Activated CD8-positive, alpha-beta memory T cell treated with anti-CD3 and anti-CD28 coated beads, Interleukin-2, amount 10 ng/mL, durations not matched to agents 7 days and 5 days (primary cell): ENCODE measurements at places on chromosomes 3 and 15. TPM values are rescaled to one million over a fixed set of nuclear protein-coding genes. Genes with fewer than 3 reads are reported as not detected.

CXCR6 gene
- total RNA-seq: 109 TPM

PDZRN3 gene
- total RNA-seq: not detected

STRIT1 gene
- not detected for total RNA-seq

SI gene
- total RNA-seq: not detected

EPHA3 gene
- total RNA-seq: not detected

DNA sequence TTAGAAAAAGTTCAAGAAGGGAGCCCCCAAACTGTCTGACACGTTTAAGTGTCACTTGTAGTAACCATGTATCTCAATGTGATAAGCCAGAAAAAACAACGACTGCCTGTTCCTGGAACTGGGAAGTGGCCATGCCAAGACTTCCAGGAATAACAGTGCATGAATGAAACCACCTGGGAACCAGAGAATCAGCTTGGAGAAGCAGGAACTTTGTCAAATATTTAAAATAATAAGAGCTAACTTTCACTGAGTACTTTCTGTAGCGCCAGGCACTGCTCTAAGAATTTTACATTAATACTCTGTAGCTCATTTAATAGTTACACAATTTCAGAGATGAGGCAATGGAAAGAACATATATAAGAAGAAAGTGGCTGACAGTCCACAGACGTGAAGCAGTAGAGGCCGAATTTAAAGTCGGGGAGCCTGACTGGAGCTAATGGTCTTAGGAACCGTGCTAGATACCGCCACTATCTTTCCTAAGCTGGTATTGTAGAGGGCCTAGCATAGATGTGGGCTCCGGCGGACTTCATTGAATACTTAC lies 876 bp downstream of the PLSCR1 start:
- no peak for DNase-seq
- H3K4me3 ChIP-seq: peak overlapping the region; percentile 94
- peak overlapping the region; percentile 96 for H3K27ac ChIP-seq
- H3K27me3 ChIP-seq: no peaks in the 10 kb centered on the region
- H3K36me3 ChIP-seq: peaks cover 46% of the 10 kb centered on the region

DNA sequence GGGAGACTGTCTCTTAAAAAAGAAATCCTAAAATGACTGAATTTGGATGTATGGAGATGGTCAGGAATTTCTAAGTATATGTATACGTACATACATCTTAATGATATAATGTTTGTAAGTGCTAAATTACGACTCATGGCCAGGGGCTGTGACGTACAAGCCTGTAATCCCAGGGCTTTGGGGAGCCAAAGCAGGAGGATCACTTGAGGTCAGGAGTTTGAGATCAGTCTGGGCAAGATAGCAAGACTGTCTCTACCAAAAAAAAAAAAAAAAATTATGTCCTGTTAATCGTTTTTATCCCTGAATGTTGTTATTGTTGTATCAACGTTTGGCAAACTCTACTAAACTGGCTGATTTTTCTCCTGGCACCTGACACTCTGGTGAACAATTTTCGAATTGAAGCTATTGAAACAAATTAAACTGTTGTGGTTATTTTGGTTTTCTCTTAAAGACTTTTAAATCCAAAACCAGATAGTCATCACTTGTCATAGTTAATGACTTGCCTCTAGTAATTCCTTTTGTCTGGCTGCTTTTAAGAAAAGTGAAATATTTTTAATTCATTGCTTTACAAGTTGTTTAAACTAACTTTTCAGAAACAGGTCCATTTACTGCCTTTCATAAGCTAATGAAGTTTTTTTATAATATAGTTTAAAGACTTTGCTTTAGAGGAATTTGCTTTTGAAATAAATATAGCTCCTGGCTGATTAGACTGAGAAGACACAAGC lies 7.0 kb downstream of the MORF4L1 start:
- peaks cover 48% of the 10 kb centered on the region for H3K36me3 ChIP-seq
- peak overlapping the region; percentile 75 for H3K27ac ChIP-seq
- H3K27me3 ChIP-seq: no peaks in the 10 kb centered on the region
- peak overlapping the region; percentile 45 for H3K4me3 ChIP-seq

DNA sequence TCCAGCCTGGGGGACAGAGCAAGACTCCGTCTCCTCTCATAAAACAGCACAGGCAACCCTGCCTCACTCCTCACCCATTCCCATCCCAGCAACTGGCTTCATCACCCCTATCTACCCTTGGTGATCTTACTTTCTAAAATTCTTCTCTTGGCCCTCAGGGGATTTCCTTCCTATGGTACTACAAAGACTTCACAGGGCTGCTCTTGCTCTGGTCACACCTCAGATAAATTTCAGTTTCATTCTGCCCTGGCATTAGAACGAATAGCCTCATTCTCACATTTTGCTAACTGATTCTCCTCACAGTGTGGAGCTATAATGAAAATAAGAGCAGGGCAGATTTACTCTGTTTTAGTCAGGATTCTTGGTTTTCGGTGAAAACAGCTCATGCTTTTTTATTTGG lies 22.1 kb upstream of the CRBN start:
- H3K36me3 ChIP-seq: no peaks in the 10 kb centered on the region
- H3K4me3 ChIP-seq: no peak overlapping the region
- no peak overlapping the region for H3K27ac ChIP-seq
- peaks cover 17% of the 10 kb centered on the region for H3K4me1 ChIP-seq
- DNase-seq: no peak

GRCh38 chr3:192063570-192063969 lies 602.6 kb downstream of the PYDC2 start:
- H3K36me3 ChIP-seq: no peaks in the 10 kb centered on the region
- no peak overlapping the region for H3K4me3 ChIP-seq
- H3K4me1 ChIP-seq: no peaks in the 10 kb centered on the region
- H3K27me3 ChIP-seq: no peaks in the 10 kb centered on the region

- DNase-seq: peak; percentile 68
- H3K27me3 ChIP-seq: no peaks in the 10 kb centered on the region
- H3K27ac ChIP-seq: peak overlapping the region; percentile 84
- H3K4me3 ChIP-seq: peak overlapping the region; percentile 31
- peaks cover 68% of the 10 kb centered on the region for H3K36me3 ChIP-seq
- peaks cover 35% of the 10 kb centered on the region for H3K4me1 ChIP-seq
These were observed 63.8 kb downstream of the BLM start for GRCh38 chr15:90780916-90781315.

- H3K4me3 ChIP-seq: no peak overlapping the region
- no peaks in the 10 kb centered on the region for H3K27me3 ChIP-seq
- peaks cover 43% of the 10 kb centered on the region for H3K4me1 ChIP-seq
- no peak for DNase-seq
These were observed 56.0 kb downstream of the KAT2B start for GRCh38 chr3:20096135-20096685.

- H3K4me3 ChIP-seq: no peak overlapping the region
- DNase-seq: no peak
- no peaks in the 10 kb centered on the region for H3K4me1 ChIP-seq
- no peak overlapping the region for H3K27ac ChIP-seq
These were observed 274.3 kb upstream of the PPP2R3A start for GRCh38 chr3:135691240-135691639.

- peaks cover 54% of the 10 kb centered on the region for H3K27me3 ChIP-seq
- H3K27ac ChIP-seq: no peak overlapping the region
- DNase-seq: no peak
- peaks cover 4% of the 10 kb centered on the region for H3K4me1 ChIP-seq
These were observed 1.8 kb downstream of the GASK1A start for GRCh38 chr3:42980909-42981308.

DNA sequence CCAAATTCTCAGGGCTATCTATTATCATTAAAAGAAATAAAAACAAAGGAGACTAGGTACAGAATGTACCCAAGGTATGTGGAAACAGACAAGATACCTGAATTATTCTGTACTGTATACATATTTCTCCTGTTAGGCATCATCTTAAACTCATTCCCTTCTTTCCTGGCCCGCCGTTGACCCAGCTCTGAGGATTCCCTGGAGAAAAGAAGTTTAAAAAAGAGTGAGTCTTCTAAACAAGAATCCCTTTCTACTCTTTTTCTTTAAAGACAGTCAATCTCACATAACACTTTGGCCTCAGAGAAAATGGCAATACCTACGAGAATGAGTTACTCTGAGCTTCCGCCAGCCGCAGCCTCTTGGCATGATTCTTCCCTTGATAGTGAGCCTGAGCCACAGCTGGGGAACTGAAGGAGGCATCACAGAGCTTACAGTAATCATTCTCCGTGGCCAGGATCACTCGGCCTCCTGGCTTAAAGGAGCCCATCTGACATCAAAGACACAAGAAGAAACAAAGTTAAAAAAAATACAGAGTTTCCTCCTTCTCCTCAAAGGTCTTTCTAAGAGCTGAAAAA lies 44.2 kb downstream of the ZMAT3 start:
- H3K4me1 ChIP-seq: no peaks in the 10 kb centered on the region
- DNase-seq: no peak
- H3K4me3 ChIP-seq: no peak overlapping the region
- no peaks in the 10 kb centered on the region for H3K27me3 ChIP-seq

GRCh38 chr15:29968099-29968894 lies 114.5 kb upstream of the GOLGA8J start:
- peaks cover 3% of the 10 kb centered on the region for H3K36me3 ChIP-seq
- DNase-seq: no peak
- H3K27me3 ChIP-seq: peaks cover 57% of the 10 kb centered on the region

DNA sequence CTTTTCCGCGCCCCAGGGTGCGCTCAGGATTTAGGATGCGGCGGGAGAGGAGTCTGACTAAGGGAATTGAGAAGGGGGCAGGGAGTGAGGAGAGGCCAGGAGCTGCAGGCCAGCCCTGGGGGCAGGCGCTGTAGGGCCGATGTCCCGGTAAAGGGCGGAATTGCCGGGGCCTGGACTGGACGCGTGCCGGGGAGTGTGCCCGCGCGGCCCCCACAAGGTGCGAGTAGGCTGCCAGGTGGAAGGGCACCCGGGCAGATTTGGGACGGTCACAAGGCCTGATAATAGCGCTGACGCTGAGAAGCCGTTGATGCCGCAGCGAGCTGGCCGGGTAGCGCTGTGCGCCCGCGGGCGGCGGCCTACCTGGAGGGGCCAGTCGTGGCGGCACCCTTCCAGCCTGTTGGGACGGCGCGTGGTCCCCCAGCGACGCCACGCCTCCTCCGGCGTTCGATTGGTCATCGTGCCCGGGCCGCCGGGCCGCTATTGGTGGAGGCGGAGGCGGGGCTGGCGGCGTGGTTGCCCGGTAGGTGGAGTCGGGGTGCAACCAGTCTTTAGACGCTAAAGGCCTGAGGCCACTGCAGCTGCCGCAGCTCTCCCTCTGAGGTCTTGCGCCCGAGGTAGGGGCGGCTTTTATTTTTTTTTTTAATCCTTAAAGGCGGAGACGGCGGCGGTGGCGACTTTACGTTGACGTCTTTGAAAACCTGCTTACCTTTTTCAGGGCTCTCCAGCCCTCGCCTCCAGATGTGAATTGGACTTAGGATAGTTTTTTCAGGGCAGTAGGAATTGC lies 903 bp downstream of the SLC25A38 start:
- H3K4me3 ChIP-seq: peak overlapping the region; percentile 96
- no peaks in the 10 kb centered on the region for H3K27me3 ChIP-seq
- H3K27ac ChIP-seq: peak overlapping the region; percentile 99
- peaks cover 54% of the 10 kb centered on the region for H3K4me1 ChIP-seq
- peak; percentile 97 for DNase-seq
